ENCODE measurements at places on chromosomes 1 and 21.

DNA sequence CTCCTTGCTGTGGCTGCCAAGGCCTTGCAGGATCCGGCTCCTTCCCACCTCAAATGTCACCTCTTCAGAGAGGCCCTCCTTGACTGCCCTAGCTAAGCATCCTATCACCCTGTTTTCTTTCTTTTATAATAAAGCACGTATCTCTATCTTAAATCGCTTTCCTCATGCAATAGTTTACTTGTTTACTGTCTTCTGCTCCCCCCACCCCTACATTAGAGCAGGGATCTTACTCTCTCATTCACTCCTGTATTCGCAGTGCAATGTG lies 36.4 kb downstream of the MYOM3 start:
- DNase-seq: no peak

- DNase-seq: no peak
Observed at GRCh38 chr1:16175610-16176553, 20.0 kb upstream of the EPHA2 start.

DNA sequence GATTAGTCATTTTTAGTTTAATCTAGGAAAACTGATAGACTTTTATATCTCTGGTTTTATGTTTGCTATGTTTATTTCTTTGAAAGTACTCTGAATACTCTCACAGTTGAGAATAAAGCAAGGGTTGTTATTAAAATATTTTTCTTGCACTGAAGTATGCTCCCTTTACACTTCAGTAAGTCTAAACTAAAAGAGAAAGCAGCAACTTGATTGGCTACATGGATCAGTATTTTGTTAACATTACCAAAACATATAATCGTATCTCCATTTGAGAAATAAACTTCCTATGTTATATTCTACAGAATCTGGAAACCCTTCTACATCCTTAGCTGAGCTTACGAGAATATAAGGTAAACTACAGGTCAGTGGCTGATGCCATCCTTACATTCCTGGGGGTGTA lies 149.5 kb upstream of the HP1BP3 start:
- no peak for DNase-seq

GRCh38 chr1:113325022-113325421 lies 65.3 kb upstream of the MAGI3 start:
- peak; percentile 41 for DNase-seq

GRCh38 chr1:38243106-38243505 lies 196.5 kb upstream of the POU3F1 start:
- DNase-seq: peak; percentile 46

DNA sequence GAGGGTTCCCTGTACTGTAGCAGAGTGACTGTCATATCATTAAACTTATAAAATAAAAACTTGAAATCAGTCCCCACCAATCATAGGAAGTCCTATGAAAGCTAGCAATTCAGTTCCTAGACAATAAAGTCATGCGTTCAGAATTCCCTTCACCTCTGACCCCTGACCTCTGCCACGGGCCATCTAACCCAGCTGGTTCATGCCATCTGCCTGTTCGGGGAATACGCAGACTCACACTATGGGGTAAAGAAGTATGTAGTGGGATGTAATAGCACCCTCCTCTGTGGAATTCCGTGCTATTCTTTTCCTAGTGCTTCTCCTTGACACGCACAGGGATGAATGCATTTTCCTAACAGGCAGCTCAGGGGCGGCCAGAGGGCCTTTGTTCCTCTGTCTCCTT lies 2.1 kb downstream of the GSTM4 start:
- no peak for DNase-seq

- no peak for DNase-seq
Observed at GRCh38 chr1:56429288-56429687, 150.1 kb downstream of the PLPP3 start.

GRCh38 chr1:30664103-30664755 lies 59.2 kb downstream of the MATN1 start:
- DNase-seq: no peak

DNA sequence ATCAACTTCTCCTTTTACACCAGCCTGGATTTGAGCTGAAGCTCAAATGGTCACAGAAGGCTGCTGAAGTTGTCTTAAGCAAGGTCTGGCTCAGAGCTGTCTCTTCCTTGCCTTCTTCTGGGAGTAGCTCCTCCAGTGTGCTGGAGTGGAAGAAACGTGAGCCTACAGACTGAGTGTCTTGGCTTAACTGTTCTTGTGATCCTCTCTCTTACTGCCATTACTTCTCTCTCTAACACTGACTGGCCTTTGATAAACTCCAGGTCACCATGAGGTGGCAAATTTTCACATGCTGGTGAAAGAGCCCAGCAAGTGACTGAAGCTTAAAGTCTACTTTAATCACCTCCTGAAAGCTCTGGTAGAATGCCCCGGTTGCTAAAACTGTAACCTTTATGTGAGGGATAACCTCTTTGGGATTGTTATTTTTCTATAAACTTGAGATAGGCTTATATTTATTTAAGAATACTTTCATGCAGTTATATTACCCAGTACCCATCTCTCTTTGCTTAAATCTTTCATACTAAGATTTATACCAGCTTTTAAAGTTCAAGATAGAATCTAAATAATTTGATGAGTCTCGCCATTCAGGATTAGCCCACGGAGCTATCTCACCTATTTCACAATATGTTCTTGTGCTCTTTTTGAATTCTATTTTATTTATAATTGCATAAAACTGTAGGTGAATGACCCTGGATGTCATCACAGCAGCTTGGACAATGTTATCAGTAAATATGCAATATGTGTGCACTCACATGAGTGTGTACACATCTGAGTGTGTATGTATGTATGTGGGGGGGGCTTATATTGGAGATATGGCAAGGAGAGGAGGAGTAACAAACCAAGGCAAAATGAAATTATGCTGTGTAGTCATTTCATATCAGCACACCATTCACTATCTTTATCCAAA lies 924.0 kb downstream of the LTN1 start:
- DNase-seq: no peak

DNA sequence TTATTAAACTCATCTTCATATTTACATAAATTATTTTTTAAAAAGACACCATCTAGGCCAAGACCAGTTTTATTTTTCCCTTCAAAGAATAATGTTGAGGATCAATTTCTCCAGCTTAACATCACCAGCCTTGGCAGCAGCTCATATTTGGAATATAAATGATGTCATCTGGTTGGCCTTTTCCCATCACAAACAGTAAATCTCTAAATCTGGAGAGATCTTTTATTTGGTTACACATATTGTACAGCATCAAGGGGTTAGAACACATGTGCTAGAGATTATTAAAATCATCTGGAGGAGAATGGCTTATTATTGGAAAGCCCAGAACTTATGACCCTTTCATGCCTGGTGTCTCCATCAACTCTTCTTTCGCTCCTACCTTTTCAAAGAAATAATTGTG lies 508.8 kb downstream of the PLPP3 start:
- no peak for DNase-seq

DNA sequence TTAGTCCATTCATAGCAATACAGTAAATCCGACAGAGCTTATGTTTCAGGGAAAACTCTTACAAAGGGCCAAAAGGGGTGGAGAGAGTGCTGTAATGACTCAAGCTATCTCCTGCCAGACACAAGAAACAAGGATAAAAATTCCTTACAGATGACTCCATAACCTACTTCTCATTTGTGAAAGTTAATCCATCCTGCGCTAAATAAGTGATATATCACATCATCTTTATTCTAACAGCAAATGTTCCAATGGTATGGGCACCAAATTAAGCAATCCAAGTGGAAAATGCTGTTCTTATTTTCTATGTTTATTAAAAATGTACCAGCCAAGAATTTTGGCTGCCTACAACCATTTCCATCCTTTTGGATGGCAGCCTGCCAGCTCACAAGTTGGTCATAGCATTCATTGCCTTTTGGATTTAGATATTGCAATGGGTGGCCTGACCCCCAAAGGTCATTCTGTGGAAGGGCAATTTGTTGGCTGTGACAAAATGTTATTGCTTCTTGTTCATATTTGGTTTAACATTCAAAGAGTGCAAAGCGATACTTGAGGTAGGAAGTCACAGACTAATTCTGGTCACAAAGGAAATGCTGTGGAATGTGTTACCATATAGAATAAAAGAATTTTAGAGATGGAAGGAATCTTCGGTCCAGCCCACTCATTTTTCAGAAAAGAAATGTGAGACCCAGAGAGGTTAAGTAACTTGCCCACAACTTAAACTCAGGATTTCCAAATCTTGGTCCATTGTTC lies 2.8 kb upstream of the ENAH start:
- DNase-seq: peak; percentile 94

DNA sequence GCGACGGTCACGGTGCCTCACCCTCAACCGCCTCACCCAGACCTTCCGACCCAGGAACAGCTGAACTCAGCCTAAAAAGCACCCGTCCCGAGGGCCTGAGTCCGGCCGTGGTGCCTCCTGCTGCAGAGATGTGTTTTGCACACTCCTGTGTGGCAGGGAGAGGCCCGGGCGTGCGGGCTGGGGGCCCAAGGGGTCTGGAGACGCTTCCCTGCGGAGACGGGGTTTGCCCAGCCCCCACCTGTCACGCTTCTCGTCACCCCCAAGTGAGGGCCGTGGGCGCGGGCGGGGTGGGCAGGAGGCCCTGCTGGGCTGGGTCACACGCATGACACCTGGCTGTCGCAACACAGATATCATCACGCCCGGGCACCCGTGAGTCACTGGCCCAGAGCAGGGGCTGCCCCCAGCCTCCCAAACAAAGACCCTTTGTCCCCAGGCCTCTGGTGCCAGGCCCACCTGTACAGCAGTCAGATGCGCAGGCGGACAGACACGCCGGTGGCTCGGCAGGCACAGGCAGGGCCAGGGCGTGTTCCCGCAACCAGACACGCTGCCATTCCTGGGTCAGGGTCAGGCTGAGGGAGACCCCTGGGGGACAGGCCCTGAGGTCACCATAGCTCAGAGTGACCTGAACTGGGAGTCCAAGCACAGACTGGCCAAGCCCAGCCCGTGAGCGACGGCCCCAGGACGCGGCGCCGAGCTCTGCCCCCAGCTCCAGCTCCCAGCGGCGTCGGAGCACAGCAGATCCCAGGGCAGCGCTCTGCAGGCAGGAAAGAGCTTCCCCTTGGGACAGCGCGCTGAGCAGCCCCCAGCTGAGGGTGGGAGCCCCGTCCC lies 6.1 kb downstream of the B3GALT6 start:
- no peak for DNase-seq

GRCh38 chr1:39332291-39332690 lies 127.8 kb downstream of the MACF1 start:
- DNase-seq: no peak

DNA sequence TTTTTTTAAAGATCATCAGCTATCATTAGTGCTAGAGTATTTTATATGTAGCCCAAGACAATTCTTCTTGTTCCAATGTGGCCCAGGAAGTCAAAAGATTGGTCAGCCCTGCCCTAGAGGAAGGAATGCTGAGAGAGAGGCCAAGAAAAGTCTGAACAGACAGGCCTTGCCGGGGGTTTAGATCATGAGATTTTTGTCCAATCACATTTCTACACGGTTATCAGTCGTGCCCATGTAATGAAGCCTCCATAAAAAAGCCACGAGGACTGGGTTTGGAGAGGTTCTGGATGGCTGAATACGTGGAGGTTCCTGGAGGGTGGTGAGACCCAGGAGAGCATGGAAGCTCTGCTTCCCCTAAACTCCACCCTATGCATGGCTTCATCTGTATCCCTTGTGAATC lies 24.3 kb upstream of the ENO1 start:
- no peak for DNase-seq

- no peak for DNase-seq
Observed at GRCh38 chr1:93807311-93807930, 71.6 kb downstream of the DNTTIP2 start.

DNA sequence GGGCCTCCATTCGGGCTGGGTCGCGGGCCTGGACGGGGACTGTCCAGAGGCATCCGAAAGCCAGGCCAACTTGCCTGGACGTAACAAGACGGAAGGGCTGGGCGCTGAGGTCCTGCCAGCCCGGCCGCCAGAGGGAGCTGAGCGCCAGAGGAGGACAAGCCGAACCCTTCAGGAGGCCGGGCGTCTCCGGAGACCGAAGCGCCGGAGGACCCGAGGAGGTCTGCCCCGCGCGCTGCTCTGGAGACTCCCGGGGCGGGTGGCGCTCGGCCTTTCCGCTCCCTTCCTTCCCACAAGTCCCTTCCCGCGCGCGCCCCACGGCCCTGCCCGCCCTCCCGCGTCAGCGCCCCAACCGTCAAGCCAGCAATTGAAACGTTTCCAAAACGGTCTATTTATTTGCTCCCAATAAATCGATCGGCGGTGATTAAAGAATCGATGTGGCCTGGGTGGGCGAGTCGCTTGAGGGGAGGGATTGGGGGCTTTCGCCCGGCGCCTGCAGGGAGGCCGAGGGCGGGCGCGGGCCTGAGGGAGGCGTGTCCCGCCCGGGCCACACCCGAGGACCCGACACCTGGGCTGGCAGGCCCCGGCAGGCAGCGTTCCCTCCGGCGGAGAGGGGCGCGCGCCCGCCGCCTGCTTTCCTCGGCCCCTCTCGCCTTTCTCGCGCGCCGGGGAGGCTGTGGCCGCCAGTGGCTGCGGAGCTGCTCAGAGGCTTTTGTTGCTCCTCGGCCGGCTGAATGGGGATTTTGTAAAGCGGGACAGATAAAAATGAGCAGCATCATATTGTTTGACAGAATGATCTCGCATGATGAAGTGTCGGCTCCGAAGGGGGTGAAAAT lies 5.2 kb upstream of the FOXD3 start:
- DNase-seq: peak; percentile 66

DNA sequence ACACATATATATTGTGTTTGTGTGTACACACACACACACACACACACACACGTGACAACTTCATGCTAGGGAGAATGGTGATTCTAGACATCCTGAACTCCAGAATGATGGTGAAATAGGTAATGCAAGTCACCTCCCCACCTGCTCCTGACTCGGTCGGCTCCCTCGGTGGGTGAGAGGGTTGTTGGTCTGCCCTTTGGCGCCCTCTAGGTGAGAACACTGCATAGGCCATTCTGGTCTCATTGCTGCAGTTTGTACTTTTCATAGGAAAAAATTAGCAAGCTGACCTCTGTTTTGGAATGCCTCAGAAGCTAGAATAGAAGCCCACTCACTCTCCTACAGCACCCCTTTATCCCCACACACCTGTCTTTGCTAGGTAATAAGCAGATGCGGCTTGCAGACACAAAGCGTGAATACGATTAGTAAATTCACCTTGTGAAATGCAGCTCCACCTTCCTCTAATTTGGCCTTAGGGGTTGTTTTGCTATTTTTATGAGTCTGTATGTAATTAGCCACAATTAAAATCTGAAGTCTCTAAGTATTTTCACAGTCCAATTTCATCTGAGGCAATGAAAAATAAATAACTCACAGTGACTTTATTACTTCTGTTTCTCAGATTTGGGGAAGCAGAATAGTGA lies 130.0 kb upstream of the KCNJ15 start:
- DNase-seq: peak; percentile 64

- DNase-seq: no peak
Observed at GRCh38 chr1:59302871-59303270, 6.0 kb downstream of the FGGY start.

GRCh38 chr21:35172231-35172630 lies 123.1 kb upstream of the RUNX1 start:
- DNase-seq: no peak

DNA sequence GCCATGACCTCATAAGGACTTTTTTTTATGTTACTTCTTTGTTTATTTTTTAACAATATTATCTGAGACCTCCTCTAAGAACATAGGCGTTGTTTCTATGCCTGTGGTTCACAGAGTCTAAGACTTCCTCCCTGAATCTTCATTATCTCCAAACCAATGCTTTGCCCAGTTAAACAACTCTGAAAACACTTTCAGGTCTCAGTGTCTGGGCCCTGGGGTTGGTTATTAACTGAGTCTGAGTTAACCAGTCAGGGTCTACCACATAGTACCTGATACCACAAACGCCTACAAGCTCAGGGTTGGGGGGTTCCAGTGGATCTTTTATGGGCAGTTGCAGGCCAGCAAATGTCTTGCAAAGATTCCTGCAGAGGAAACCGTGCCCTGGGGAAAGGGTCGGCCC lies 138.2 kb downstream of the AJAP1 start:
- no peak for DNase-seq

Measured in RWPE1 (cell line).